CD8-positive, alpha-beta T cell (primary cell): ENCODE measurements at places on chromosomes 12 and 14. TPM values are rescaled to one million over a fixed set of nuclear protein-coding genes. Genes with fewer than 3 reads are reported as not detected.

Gene RHOJ
- not detected for total RNA-seq

Gene FOXA1
- total RNA-seq: not detected

Gene FAM186B
- 1.0 TPM for total RNA-seq

Gene NPC2
- 25.4 TPM for total RNA-seq

Gene TAS2R46
- 0.71 TPM for total RNA-seq

Gene KERA
- not detected for total RNA-seq

Gene SLC38A4
- not detected for total RNA-seq

Gene PLEKHD1
- total RNA-seq: 0.28 TPM

Gene MYF5
- not detected for total RNA-seq

Gene CMTM5
- total RNA-seq: not detected

Gene OAS2
- 10.7 TPM for total RNA-seq

Gene YY1
- 80.7 TPM for total RNA-seq

Gene ALDH2
- 0.43 TPM for total RNA-seq

Gene UBR7
- total RNA-seq: 6.7 TPM

Gene ARG2
- 3.7 TPM for total RNA-seq

Gene PIK3C2G
- not detected for total RNA-seq

Gene MYL6
- total RNA-seq: 580 TPM

Gene SLC2A14
- total RNA-seq: 0.62 TPM

Gene NPAS3
- total RNA-seq: not detected

Gene CNTN1
- not detected for total RNA-seq

Gene C12orf60
- not detected for total RNA-seq

Gene LEMD3
- 77.9 TPM for total RNA-seq

Gene ATF1
- total RNA-seq: 16.0 TPM

Gene RNASE4
- total RNA-seq: 0.19 TPM

Gene CCDC197
- not detected for total RNA-seq

Gene LTBP2
- 0.81 TPM for total RNA-seq

Gene HIGD1C
- not detected for total RNA-seq

Gene CLEC14A
- total RNA-seq: not detected

Gene JAG2
- total RNA-seq: 0.84 TPM

Gene RGS6
- total RNA-seq: not detected

Gene KLRC1
- 3.4 TPM for total RNA-seq

Gene TAS2R20
- 0.30 TPM for total RNA-seq

Gene CCDC177
- total RNA-seq: not detected

Gene SIX6
- total RNA-seq: not detected

Gene ACVRL1
- not detected for total RNA-seq

Gene PPM1A
- total RNA-seq: 115 TPM

Gene OASL
- 36.5 TPM for total RNA-seq

Gene B3GNT4
- total RNA-seq: not detected

Gene RNF212B
- total RNA-seq: not detected

Gene PGF
- not detected for total RNA-seq

Gene LMO3
- not detected for total RNA-seq

Gene PELI2
- 15.1 TPM for total RNA-seq

Gene AJUBA
- 0.52 TPM for total RNA-seq

Gene PSMA3
- 106 TPM for total RNA-seq

Gene KRT6A
- not detected for total RNA-seq

Gene HCAR3
- not detected for total RNA-seq

Gene SYT1
- not detected for total RNA-seq

Gene CLEC4A
- 0.75 TPM for total RNA-seq

Gene MYF6
- not detected for total RNA-seq

Gene KIF26A
- 0.25 TPM for total RNA-seq
